ENCODE measurements at places on chromosomes 11 and 22. TPM values are rescaled to one million over a fixed set of nuclear protein-coding genes. Genes with fewer than 3 reads are reported as not detected.

GRCh38 chr11:130456286-130456685 lies 7.8 kb downstream of the ADAMTS15 start:
- no peak for DNase-seq

WNT7B gene
- total RNA-seq, result 3.5 TPM

DNA sequence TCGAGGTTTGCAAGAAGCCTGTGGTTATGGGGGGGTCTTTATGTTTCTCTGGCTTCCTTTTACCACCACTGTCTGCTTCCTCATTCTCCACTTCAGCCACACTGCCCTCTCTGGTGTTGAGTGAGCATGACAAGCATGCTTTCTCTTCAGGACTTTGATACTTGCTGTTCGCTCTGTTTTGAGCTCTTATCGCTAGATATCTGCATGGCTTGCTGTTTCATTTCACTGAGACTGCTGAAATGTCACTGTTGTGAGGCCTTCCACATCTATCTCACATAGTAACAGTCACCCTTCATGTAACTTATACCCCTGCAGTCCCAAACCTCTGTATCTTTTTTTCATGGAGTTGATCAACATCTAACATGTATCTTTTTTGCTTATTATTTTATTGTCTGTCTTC lies 59.8 kb downstream of the TMEM135 start:
- DNase-seq, result peak; percentile 62

- DNase-seq, result no peak
These were observed 151.1 kb downstream of the METTL15 start for GRCh38 chr11:28259177-28259843.

DNA sequence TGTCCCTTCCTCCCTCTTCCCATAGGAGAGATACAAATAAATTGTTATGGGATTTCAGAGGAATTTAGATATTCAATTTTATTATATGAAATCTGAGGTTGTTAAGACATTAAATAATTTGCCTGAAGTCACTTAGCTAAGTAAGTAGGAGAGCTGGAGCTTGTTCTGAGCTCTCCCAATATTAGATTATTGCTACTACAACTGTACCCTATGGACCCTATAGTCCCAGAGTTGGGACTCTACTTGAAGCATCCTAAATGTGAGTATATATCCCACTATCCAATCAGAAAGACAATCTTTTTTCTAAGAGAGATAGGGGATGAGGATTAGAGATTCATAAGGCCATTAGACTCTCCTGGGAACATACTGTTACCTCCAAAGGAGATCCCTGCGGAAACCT lies 1130.0 kb downstream of the DLG2 start:
- no peak for DNase-seq

CFAP68 gene
- total RNA-seq, result 28.6 TPM

DNA sequence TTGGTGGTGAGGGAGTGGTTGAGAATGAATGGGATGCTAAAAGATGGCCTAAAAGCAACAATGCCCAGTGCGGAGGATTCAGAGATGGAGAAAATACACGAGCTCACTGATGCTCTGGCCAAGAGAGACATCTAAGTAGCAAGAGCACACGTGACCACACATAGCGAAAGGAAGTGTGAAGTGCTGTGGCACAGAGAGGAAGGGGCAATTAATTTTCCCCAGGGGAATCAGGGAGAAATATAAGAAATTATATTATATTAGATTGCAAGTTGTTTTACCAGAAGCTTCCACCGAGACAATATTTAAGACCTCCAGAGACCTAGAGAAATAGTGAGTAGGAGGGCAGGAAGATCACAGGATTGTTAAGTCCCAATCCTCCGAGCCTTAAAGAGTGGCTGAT lies 80.6 kb downstream of the RCN1 start:
- no peak for DNase-seq

GRCh38 chr11:69492201-69492991 lies 10.9 kb downstream of the LINC01488 start:
- DNase-seq, result no peak

DNA sequence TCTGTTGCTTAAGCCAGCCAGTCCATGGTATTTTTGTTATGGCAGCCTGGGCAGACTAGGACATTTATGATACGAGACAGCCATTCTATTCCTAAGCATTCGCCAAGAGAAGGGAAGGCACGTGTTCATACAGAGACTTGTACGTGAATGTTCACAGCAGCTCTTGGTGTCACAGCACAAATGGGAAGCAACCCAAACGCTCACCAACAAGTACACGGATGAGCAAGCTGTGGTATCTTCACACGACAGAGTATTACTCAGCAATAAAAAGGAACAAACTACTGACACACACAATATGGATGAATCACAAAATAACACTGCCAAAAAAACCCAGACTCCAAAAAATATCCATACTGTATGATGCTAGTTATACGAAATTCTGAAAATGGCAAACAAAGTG lies 85.1 kb downstream of the PHF21B start:
- DNase-seq, result no peak

- DNase-seq, result peak; percentile 21
These were observed 3.9 kb upstream of the LMO2 start for GRCh38 chr11:33895752-33896137.

GGTLC2 gene
- total RNA-seq, result not detected

DNA sequence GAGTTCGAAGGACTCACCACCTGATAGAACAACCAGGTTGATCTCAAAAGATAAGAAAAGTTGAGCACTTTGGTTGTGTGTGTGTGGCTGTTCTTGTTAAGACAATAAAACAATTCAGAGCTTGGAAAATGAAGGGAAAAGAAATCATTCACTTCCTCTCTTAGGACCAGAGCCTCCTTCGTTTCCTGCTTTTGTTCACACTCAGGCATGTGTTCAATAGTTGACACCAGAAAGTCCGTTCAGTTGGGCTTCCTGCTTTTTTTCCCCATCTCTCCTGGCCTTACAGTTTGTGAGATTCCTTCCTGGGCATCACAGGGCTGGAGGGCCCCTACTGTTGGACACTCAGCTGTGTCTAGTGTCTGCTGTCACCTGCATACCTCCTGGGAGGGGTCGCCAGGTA lies 48.0 kb downstream of the TSPAN18 start:
- DNase-seq, result no peak

PHOX2A gene
- not detected for total RNA-seq

STT3A gene
- 157 TPM for total RNA-seq

DNA sequence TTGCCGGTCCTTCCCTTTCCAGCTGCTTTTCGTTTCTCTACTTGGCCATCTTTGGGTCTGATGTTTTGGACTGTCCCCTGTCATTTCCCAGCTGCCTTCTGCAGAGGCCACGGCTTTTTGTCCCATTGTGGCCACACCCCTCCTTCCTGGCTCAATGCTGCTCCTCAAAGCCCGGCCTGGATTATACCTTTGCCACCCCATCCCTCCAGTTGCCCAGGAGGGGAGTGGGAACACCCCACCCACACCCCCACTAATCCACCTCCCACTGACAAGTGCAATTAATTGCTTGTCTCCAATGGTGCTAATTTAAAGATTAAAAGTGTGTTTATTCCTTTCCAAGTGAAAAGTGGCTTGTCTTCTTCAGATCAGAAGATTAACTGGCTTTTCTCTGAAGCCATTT lies 34.2 kb upstream of the CSNK2A3 start:
- no peak for DNase-seq

DNA sequence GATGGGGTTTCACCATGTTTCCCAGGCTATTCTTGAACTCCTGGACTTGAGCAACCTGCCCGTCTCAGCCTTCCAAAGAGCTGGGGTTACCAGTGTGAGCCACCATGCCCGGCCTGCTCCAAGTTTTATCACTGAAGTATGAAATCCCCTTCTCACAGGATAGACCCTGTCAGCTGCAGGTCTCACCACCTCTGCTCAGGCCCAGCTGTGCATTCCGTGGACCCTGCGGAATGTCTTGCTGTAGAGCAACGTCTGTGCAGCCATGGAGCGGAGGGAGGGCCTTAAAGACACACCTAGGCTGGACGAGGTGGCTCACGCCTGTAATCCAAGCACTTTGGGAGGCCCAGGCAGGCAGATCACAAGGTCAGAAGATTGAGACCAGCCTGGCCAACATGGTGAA lies 625.4 kb downstream of the BRD1 start:
- no peak for DNase-seq

LRRC10B gene
- 0.74 TPM for total RNA-seq

OR8D1 gene
- total RNA-seq, result not detected

DNA sequence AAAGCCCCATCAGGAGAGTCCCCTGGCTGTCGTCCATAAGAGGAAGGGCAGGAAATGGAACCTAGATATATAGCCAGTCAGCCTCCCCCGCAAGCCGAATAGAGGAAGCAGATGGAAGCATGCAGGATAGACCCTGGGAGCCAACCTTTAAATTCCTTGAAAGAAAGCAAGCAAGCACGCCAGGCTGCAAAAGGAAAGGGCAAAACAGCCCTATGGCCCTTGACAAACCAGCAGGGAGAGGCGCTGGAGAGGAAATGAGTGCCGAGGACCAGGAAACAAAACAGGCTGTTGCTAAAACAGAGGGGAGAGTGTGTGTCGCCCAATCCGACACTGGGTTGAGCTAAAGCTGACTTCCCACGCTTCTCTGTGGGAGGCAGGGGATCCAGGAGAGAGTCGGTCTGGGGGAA lies 203.5 kb upstream of the MTNR1B start:
- peak; percentile 65 for DNase-seq

LAMTOR1 gene
- total RNA-seq, result 41.6 TPM

DNA sequence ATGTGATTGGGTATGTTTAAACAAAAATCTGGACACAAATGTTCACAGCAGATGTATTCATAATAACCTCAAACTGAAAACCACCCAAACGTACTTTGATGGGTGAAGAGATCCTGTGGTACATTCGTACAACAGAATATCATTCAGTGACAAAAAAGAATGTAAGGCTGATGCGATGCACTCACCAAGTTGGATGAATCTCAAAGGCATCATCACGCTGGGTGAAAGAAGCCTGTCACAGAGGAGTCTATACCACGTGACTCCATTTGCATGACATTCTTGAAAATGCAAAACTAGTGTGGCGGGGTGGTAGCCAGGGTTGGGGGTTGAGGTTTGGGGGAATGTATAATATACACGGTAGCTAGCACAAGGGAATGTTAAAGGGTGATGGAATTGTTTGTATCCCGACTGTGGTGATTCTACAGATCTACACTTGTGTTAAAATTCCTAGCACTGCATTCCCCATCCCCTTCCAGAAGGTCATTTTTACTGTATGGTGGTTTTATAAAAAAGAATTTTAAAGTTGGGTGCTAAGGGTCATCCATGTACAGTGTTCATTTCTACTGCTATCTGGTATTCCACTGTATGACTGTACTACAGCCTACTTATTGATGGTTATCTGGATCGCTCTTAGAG lies 35.0 kb upstream of the SLC25A1 start:
- no peak for DNase-seq

DNA sequence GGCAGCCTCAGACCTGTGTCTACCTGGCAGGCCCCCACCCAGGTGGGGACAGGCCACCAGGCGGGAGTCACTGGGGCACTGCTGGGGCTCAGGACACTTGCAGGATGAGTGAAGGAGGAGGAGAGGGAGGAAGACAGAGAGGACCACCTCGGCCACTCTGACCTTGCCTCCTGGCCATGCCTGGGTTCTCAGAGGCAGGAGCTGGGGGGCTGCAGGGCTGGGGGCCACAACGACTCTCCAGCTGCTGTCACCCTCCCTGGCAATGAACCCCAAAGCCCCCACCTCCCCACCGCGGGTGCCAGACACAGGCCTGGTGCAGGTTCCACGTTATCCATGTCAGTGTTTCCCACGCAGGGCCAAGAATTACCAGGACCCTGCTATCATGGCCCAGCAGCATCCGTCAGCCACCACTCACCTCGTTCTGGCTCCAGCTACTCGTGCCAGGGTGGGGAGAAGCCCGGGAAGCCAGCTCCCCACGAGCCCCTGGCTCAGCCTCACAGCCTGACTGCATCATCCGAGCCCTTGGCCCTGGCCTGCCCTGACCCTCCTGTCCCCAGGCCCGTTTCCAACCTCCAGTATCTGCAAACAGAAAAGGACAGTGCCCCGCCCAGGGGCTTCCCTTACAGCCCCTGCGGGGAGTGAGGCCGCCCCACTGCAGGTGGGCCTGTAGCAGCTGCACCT lies 62.4 kb downstream of the BRD1 start:
- no peak for DNase-seq

MS4A12 gene
- total RNA-seq, result not detected

DNA sequence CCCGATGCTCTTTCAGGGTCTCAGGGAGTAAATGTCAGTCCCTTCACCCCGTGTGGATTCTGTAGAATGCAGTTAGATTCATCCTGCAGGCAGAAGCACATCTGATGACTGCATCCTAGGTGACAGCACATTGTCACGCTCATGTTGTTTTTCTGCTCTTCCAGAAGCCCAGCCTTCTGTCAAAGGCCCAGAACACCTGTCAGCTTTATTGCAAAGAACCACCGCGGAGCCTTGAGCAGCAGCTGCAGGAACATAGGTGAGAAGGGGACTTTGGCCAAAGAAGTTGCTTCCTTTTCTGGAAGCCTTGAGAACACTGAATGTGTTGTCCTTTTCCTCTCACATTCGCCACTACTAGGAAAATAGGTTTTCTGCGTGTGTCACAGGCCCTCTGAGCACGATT lies 43.7 kb downstream of the PPP2R1B start:
- no peak for DNase-seq

- no peak for DNase-seq
These were observed 24.5 kb downstream of the ASCC2 start for GRCh38 chr22:29813563-29813962.

EHF gene
- 0.12 TPM for total RNA-seq

GRCh38 chr22:29385151-29385704 lies 3.1 kb downstream of the AP1B1 start:
- DNase-seq, result no peak

DNA sequence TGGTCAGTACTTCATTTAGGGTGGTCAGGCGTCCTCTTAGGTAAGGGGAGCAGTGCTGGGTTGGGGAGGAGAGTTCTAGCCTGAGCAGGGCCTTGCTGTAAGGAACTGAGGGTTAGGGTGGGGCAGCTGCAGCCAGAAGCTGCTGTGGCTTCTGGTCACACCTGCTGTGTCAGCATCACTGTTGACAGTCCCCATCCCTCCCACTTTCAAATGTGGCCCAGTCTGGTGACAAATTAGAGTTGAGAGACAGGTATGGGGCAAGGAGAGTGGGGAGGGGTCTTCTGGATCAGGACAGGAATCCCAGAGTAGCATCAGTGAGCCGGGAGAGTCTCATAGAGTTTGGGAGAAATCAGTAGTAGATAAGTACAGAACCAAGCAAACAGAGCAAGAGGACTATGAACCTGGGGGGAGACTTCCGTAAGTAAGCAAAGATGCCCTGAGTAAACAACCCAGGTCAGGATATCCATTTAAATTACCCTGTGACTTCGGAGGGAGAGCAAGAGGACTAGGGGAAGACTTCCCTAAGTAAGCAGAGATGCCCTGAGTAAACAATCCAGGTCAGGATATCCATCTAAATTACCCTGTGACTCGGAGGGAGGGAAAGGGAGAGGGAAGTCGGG lies 53.7 kb downstream of the PPP6R2 start:
- DNase-seq, result no peak

Data from neural progenitor cell (in vitro differentiated cells).